Neural crest cell (in vitro differentiated cells): ENCODE measurements at places on chromosomes 6 and 20. TPM values are rescaled to one million over a fixed set of nuclear protein-coding genes. Genes with fewer than 3 reads are reported as not detected.

The LTA gene
- total RNA-seq = 0.26 and 0.36 TPM in 2 replicates

The EYA4 gene
- 0.86 and 1.6 TPM in 2 replicates for total RNA-seq

The RIPOR3 gene
- total RNA-seq = 0.43 and 0.44 TPM in 2 replicates

The SH3BGRL2 gene
- 11.1 and 11.8 TPM in 2 replicates for total RNA-seq

The HLA-DRB1 gene
- total RNA-seq = 0.66 and 0.84 TPM in 2 replicates

DNA sequence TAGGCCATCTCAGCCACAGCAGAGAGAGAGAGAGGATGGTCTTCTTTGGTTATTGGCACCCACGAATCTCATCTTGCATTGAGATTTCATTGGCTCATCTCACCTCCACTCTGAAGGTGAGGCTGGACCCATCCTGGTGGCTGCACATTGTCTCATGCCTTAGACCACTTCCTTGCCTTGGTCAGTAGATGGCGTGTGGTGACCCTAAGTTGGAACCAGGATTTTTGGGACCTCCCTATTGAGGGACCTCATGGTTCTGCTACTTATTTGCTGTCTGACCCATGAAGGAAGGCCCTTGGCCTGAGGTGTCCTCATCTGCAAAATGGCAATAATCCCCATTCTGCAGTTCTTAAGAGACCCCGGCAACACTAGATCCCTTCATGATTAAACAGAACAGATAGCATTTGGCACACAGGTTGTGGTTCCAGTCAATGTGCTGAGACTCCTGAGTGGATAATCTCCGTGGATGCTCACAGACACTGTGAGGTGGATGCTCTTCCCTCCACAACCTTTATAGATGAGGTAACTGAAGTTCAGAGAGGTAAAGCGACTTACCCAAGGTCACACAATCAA, 21.5 kb upstream of the AAR2 start:
- no peak for DNase-seq
- no peaks in the 10 kb centered on the region for H3K27me3 ChIP-seq
- H3K36me3 ChIP-seq = no peaks in the 10 kb centered on the region
- H3K27ac ChIP-seq = no peak overlapping the region
- no peak overlapping the region for H3K4me3 ChIP-seq

- no peaks in the 10 kb centered on the region for H3K4me1 ChIP-seq
- no peaks in the 10 kb centered on the region for H3K36me3 ChIP-seq
- H3K4me3 ChIP-seq = no peak overlapping the region
Observed at GRCh38 chr20:55678970-55679667, 326.2 kb downstream of the CBLN4 start.

DNA sequence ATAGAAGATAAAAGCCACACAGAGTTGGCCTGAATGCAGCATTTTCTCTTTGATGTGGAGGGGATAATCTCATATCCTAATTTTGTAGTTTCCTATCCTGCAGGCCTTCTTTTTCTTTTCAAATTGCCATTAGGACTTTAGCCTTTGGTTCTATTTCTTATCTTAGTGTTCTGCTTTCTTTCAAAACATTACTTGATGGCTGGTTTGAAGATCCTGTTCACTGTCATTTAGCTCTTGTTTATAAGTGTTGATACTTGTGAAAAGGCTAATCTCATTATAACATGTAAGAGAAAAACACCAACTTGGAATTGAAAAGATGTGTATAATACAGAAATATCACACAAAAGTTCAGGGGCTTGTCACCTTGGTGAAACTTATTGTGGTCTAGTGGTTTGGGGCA, 54.6 kb upstream of the PKIB start:
- no peak for DNase-seq
- H3K4me3 ChIP-seq = no peak overlapping the region
- peaks cover 36% of the 10 kb centered on the region for H3K36me3 ChIP-seq

DNA sequence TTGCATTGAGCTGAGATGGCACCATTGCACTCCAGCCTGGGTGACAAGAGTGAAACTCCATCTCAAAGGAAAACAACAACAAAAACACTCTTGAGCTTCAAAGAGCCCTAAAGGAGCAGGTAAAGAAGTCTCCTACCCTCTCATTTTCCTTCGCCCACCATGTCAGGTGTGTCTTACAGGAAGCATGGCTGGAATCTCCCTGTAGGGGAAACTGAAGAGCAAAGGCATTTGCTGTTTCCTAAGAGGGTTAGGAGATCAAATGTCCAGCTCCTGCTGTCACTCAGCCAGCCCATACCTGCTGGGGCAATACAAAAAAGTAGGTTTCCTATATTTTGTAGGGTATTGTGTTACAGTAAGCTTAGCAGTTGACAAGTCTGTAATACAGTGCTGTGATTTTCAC, 43.3 kb downstream of the SPATA2 start:
- H3K27me3 ChIP-seq = no peaks in the 10 kb centered on the region
- no peak for DNase-seq
- H3K27ac ChIP-seq = no peak overlapping the region
- peaks cover 3% of the 10 kb centered on the region for H3K36me3 ChIP-seq

- peak; percentile 57 for DNase-seq
- peak overlapping the region; percentile 0 for H3K27ac ChIP-seq
- no peaks in the 10 kb centered on the region for H3K36me3 ChIP-seq
- H3K4me1 ChIP-seq = peaks cover 6% of the 10 kb centered on the region
Observed at GRCh38 chr6:29011276-29011734, 6.2 kb upstream of the ZNF311 start.

GRCh38 chr6:26571592-26572296, 25.0 kb upstream of the ABT1 start:
- peaks cover 9% of the 10 kb centered on the region for H3K36me3 ChIP-seq
- peak; percentile 58 for DNase-seq
- H3K27ac ChIP-seq = peak overlapping the region; percentile 96
- H3K4me3 ChIP-seq = peak overlapping the region; percentile 97
- peaks cover 68% of the 10 kb centered on the region for H3K27me3 ChIP-seq

GRCh38 chr20:61090541-61090940, 161.5 kb upstream of the CDH4 start:
- no peak overlapping the region for H3K27ac ChIP-seq
- H3K36me3 ChIP-seq = peaks cover 8% of the 10 kb centered on the region
- no peak overlapping the region for H3K4me3 ChIP-seq
- H3K4me1 ChIP-seq = peaks cover 31% of the 10 kb centered on the region
- no peak for DNase-seq
